ENCODE measurements at places on chromosomes 2 and 18.

DNA sequence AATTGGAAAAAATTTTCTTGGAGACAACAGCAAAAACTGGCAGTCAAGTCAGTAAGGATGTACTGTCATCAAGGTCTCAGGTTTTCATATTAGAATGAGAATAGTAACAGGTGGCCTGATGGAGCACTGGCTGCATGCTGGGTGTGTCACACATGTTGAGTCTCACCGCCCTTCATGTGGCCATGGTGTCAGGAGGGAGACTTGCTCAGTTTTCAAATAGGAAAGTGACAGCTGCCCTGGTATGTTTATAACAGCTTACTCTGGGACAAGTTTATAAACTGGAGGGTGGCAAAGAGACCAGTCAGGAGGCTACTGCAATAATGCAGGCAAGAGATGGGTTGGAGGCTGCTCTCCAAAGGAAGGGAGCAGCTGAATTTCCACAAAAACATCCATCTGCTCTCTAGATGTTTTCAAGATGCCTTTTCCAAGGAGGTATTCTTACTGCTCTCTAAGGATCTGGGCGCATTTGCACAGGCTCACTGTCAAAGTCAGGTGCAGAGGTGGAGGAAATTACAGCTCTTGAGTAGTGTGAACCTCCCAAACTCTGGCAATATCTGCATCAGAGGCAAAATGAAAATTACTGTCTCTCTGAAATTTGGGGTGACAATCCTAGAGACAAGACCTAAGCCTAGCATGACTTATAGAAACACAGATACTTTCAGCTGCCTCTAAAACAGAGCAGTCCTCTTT lies 321.9 kb upstream of the RAB12 start:
- DNase-seq, result no peak

DNA sequence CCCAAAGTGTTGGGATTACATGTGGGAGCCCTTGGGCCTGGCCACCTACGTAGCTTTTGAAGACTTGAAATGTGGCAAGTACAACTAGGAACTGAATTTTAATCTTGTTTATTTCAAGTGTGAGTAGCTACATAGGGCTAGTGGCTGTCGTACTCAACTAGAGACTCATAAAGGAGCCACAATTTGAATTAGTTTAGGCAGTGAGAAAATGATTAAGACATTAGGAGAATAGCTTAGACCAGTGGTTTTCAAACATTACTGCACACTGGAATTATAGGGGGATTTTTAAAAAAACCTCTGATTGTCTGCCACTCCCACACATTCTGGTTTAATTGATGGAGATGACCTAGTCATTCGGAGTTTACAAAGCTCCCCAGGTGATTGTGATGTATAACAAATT lies 127.1 kb downstream of the FMNL2 start:
- no peak for DNase-seq

- DNase-seq, result no peak
Measured at GRCh38 chr2:198490748-198491147, 686.4 kb downstream of the PLCL1 start.

- DNase-seq, result no peak
Measured at GRCh38 chr2:166560022-166560421, 66.0 kb upstream of the SCN7A start.

GRCh38 chr18:79948719-79949411 lies 2.6 kb downstream of the SLC66A2 start:
- DNase-seq, result no peak
